Left kidney (tissue), 8 donors: ENCODE measurements at places on chromosomes 2 and 18.

GRCh38 chr2:42286268-42286946 is 74.6 kb downstream of the COX7A2L start:
- no peak for DNase-seq

DNA sequence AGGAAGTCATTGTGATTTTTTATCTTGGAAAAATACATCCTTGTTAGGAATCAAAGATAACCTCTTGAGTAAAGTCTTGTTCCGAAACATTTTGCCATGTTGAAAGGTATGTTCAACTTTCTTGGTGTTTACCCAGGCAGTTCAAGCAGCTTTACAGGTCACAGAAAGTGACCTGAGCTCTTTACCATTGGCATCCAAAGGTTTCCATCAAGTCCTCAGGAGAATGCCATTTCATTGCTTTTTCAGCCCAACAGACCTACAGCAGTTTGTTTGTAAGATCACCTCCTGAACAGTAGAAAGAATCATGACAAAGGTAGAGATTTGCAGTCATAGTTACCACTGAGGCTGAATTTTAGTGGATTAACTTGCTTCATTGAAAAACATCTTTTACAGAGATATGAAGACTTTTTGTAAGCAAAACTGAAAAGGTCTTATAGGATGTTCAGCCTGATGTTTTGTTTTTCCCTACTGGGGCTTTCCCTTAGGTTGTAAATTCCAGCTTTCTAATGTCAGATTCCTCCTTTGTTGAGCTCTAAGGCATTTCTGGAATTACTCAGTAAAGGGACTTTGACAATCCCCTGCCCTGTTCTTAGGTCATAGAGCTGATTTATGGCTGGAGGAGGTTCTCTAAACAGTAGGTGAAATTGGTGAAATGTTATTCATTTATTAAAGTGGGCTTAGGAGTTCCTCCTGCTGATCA is 236.8 kb upstream of the RBMS1 start:
- DNase-seq = peak; percentile 37

DNA sequence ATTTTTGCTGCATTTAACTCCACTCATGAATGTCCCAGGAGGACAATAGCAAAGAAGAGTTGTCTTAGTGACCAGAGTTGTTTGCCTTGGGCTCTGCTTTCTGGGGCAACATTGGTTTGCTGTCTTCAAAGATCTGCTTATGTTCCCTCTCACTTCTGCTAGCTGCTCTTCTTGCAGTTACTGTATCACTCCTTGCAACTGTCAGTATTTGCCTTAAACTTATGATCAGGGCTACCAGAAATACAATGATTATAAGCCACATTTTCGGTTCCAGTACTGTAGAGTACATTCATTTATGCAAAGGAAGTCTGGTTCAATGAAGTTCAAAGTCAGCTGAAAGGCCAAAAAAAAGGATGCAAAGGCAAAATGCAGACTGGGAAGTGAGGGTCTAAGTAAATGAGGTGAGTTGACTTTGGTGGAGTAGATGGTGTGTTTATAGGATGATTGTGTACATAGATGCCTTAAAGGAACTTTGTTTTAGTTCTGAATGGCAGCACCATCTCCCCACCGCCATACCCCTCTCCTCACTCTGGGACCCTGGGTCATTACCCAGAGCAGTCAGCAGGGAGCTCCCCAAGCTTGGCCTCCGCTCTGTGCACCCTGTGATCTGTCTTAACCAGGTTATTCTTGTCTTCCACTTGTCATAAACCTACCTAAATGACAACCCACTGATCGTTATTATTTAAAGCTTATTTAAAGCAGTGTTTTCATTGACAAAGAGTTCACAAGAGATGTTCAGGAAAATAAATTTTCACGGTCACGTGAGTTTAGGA is 236.0 kb downstream of the DOK6 start:
- no peak for DNase-seq

DNA sequence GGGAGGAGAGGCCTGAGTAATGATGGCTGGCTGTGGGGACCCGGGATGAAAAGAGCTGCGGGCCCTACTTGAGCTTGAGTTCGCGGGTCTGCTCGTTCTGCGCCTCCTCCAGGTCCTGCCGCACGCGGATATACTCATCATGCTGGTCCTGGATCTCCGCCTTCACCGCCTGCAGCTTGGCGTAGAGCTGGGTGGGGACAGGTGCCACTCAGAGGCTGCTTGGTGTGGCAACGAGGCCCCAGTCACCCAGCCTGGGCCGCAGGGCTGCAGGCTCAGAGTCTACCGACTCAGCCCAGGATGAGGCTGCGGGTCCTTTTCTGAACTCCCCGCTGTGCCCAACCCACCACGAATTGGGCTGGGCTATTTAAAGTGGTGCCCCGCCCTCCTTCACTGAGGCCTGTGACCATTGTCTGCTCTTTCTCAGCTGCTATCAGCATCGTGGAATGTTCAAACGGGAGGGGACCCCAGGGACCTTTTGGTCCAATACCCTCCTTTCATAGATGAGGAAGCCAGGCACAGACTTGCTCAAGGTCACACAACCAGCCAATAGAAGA is 28.0 kb downstream of the KIF3C start:
- no peak for DNase-seq

DNA sequence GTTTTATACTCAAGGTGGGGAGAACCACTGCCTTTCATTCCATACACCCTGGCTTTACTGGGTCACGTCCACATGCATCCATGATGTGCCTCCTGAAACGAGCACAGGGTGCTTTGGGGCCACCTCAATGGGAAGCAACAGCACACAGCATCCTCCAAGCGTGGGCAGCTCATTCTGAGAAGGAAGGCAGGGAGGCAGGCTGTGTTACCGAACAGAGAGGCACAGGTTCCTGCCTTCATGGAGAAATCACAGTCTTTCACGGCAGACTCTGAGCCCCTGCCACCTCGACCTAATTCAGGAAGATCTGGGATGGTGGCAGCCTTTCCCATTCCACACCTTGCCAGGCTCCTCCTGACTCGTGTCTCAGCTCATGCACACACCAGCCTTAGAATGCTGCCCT is 130.1 kb downstream of the GBX2 start:
- DNase-seq = no peak

DNA sequence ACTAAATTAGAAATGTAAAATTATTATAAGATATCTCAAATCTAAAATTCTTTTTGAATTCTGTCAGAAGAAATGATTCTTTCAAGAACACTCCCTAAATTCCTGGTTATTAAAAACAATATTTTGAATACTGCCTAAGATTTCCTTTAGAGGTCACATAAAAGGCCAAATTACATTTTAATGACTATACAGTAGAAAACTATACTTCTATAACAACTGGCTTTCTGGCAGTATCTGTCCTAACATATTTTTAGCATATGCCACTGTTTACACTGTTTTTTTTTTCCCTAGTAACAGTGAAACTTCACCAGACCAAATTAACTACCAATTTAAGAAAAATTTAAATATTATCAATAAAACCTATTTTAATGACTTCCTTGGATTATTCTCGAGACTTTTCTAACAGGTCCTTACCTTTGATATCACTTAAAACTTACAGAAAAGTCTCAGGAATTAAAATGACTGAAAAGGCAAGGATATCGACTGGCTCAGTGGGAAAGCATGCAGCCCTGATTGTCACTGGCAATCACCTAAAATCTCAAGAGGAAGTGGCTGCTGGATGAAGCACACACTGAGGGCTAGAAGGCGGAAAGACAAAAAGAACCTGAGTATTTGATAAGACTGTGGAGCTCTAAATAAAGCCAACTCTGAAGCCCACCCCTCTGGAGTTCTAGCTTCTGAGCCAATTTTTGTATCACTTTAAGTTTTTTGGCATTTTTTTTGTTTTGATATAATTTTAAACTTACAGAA is 59.6 kb downstream of the SPIRE1 start:
- DNase-seq = no peak

GRCh38 chr2:103401621-103402020 is 639.8 kb downstream of the TMEM182 start:
- DNase-seq = peak; percentile 47

GRCh38 chr18:70732916-70733315 is 444.1 kb downstream of the SOCS6 start:
- no peak for DNase-seq

GRCh38 chr2:9472511-9472910 is 1.8 kb upstream of the IAH1 start:
- DNase-seq = no peak

GRCh38 chr2:234691968-234692955 is 195.4 kb upstream of the ARL4C start:
- no peak for DNase-seq

- no peak for DNase-seq
These were observed 251.3 kb upstream of the ETAA1 start for GRCh38 chr2:67145851-67146250.

DNA sequence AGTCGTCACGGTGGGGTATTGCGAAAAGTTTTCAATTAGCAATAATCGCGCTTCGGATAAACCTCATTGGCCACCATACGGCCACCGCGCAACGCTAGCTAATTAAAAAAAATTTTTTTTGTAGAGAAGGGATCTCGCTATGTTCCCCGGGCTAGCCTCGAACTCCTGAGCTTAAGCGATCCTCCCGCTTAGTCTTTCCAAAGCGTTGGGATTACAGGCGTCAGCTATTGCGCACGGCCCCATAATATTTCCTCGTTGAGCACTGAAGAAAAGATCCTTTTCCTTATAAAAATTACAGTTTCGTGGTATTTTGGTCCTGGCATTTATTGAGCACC is 759 bp upstream of the ACTR1B start:
- DNase-seq = no peak

DNA sequence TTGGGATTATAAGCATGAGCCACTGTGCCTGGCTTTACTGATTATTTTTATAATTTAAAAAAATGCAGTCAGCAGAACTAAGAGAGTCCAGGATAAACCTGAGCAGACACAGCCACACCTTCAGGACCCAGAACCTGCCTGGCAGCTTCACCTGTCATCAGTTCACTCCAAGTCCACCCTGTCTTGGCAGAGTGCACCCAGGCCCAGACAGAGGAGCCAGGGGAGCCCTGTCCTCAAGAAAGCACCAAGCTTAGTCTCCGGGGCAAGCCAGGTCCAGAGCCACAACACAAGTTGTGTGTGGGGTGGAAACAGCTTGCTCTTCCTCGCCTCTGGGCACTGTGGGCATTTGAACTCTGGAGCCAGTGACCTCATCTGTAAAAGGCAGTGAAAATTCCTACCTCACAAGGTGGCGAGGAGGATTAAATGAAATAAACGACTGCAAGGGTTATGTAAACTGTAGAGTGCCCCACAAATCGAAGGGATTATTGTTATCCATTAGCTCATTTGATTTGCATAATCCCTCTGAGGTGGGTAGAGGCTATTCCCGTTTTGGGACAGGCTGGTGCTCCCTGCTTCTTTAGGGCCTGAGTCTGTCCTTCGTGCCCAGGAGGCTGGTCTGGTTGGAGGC is 24.7 kb downstream of the MYCN start:
- no peak for DNase-seq

GRCh38 chr18:60117321-60117720 is 217.5 kb downstream of the PMAIP1 start:
- no peak for DNase-seq

GRCh38 chr2:58769111-58769863 is 528.2 kb upstream of the FANCL start:
- DNase-seq = no peak

- DNase-seq = no peak
These were observed 154.8 kb downstream of the MBP start for GRCh38 chr18:76977684-76978232.

DNA sequence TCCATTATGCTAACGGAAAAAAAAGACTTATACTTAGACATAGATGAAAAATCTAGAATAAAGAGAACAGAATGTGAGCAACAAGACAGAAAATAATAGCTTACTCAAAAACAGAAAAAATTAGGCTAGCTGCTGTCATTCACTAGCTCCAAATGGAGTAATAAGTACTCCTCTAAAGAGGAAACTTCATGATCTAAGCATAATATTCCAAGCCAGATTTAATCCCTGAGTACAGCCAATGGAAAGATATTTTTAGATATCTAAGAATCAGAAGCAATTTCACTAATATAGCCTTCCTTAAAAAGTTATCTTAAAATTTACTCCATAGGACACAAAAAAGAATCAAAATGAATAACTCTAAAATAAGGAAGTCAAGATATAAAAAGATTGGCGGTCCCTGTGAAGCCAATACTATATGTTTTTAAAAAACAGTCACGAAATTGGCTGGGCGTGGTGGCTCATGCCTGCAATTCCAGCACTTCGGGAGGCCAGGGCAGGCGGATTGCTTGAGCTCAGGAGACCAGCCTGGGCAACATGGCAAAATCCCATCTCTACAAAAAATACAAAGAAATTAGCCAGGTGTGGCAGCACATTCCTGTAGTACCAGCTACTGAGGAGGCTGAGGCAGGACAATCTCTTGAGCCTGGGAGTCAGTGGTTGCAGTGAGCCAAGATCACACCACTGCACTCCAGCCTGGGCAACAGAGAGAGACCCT is 123.2 kb upstream of the BCL2L11 start:
- no peak for DNase-seq

- no peak for DNase-seq
These were observed 356.8 kb downstream of the SUCLG1 start for GRCh38 chr2:84102274-84102673.

DNA sequence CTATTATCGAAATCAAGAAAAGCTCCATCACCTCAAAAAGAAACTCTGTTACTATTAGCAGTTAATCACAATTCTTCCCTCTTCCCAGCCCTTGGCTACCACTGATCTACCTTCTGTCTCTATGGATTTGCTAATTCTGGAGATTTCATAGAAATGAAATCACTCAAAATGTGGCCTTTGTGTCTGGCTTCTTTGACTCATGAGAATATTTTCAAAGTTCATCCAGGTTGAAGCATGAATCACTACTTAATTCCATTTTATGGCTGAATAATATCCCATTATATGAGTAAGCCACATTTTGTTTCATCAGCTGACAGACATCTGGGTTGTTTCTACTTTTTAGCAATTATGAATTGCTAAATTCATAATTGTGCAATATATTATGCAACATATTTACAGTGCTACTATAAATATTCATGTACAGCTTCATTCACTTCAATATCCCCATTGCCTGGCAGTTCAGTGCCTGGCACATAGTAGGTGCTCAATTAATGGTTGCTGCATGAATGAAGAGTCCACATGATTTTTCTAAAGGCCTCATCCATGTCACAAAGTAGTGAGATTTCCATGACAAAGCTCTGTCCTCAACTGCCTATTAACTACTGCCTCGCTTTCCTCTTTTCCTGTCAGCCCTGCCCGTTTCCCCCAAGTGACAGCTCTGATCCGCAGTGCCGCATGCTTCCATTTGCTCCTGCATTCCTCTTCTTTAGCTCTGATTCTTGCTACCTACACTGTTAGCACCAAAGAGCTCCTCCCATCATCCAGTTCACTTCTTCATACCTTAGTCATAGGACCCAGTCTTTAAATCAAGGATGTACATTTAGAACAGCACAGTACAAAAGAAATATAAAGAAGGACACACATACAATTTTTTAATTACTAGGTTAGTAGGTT is 32.8 kb downstream of the CCDC93 start:
- no peak for DNase-seq
